ENCODE measurements at places on chromosomes 16 and 17.

- no peak for DNase-seq
These were observed 7.7 kb downstream of the MIEF2 start for GRCh38 chr17:18267927-18268711.

GRCh38 chr17:38440614-38441397 is 12.5 kb downstream of the ARHGAP23 start:
- no peak for DNase-seq

DNA sequence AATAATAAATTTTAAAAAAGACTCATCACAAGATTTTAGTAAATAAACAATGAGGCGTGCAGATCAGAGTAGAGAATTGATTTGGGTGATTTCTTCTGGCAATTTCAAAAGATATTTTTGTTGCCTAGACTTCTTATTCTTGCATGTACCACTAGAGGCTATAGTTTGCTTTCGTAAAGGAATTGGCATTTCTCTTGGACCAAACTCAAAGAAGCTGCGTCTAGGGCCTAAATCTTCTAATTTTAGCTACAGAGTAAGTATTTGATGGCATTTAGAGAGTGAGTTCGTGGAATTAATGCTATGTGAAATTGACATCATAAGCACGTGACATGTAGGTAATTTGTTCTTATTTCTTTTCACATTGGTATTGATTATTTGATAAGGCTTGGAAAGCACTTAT is 24.4 kb upstream of the ABCC11 start:
- no peak for DNase-seq

DNA sequence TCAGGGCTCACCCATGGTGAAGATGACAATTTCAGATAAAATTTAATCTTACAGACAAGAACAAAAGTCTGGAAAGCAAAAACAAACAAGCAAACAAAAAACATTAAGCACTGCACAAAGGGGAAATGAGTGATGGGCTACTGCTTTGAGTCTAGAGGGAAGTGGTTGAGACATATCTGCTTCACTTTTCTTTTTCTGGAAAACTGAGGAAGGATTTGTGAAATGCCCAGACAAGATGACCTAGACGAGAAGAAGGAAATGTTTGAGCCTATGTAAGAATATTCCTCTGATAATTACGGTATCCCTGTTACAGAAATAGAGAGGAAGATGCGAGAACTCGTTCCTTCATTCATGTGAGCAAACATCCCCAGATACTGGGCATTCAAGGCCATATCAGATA is 11.5 kb upstream of the HYDIN start:
- DNase-seq: no peak

DNA sequence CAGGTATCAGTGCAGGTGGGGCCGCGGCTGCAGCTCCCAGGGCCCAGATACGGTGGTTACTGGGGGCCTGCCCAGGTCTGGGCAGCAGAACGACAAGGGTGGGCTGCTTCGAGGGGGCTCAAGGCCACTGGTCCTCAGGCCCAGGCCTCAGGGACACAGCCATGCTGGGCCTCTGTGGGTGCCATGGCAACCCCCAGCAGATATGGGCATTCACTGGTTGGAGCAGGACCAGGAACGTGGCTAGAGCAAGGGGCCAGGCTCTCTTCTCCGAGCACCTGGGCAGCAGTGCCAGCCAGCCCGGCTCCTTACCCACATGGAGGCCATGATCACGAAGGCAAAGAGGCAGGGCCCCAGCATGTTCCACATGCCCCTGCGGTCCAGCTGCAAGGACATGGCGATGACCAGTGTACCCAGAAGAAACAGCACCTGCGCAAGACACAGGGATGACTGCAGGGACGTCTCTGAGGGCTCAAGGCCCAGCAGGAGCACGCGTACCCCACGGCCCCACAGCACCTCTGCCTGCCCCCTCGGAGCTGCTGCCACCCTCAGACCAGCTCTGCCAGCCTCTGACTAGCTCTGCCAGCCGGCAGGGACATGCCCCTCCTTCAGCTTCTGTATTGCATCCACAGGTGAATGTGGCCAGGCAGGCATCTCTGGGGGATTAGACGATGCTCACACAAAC is 2.1 kb upstream of the MRPL28 start:
- DNase-seq: no peak

- DNase-seq: no peak
These were observed 74.7 kb upstream of the CDH11 start for GRCh38 chr16:65196420-65197075.

- DNase-seq: no peak
These were observed 15.0 kb upstream of the SPACA3 start for GRCh38 chr17:32976605-32977004.

GRCh38 chr17:29393436-29393835 is 3.3 kb downstream of the TAOK1 start:
- DNase-seq: no peak

DNA sequence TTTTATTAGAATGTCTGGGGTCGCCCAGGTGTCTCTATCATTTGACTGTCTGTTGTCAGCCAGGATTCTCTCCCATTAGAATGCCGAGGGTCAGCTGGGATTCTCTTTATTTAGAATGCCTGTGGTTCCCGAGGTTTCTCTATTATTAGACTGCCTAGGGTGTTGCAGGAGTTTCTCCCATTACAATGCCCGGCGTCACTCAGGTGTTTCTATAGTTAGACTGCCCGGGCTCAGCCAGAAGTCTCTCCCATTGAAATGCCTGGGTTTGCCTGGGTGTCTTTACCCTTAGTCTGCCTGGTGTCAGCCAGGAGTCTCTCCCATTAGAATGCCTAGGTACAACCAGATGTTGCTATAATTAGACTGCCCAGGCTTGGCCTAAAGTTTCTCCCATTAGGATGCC is 2252.0 kb downstream of the TP53TG3F start:
- DNase-seq: no peak

DNA sequence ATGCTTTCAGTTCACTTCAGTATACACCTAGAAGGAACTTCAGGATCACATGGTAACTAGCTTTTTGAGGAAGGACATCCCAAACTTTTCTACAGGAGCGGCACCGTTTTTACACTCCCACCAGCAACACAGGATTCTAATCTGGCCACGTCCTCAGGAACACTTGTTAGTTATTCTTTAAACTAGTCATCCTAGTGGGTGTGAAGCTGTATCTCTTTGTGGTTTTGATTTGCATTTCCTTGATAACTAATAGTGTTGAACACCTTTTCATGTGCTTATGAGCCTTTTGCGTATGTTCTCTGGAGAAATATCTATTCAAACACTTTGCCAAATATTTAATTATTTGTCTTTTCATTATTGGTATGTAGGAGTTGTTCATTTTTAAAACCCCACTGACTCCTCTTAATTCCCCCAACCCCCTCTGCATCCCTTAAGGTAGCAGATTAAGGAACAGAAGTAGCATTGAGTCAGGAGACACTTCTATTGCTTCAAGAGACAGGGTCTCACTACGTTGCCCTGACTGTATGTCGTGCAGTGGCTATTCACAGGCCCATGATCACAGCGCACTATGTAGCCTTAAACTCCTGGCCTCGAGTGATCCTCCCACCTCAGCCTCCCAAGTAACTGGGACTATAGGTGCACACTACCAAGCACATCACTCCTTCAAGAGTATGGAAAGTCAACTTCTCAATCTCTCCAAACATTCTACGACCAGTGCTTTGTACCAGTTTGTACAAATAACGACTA is 25.4 kb downstream of the YWHAE start:
- DNase-seq: no peak

DNA sequence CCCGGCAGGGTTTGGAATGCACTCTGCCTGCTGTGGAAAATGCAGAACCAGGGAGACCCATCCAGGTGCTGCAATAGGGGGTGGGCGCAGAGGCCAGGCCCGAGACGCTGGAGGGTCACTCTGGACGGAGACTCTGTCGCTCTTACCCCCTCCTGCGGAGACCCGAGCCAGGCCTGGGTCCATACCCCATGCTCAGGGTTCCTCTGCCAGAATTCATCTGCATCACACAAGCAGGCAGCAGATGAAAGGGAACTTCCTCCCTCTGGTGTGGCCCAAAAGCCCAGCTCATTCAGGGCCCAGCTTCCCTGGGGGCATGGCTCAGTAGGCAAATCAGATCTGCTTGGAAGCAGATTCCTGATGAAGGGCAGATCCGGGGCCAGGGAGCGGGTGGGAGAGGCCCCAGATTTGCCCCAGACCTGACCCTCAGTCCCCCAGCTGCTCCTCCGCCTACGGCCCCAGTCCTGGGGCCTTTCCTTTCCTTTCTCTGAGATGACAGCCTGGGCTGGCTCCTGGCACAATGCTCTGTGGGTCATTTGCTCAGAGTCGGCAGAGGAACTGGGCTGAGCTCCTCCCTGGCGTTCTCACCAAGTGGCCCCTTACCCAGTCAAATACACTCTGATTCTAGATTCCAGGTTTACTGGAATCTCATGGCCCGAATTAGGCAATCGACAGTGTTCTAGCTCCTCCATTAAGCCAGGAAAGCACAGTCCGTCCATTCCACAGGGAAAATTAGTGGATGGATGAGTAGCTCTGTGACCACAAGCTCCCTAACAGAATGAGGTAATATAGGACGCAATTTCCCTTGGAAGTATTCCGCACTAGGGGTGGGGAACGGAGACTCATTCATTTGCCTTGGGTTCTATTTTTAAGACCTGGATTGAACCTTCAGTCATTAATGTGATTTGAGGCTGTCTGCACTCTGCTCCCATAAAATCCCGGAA is 19.1 kb upstream of the RASD1 start:
- DNase-seq: no peak

DNA sequence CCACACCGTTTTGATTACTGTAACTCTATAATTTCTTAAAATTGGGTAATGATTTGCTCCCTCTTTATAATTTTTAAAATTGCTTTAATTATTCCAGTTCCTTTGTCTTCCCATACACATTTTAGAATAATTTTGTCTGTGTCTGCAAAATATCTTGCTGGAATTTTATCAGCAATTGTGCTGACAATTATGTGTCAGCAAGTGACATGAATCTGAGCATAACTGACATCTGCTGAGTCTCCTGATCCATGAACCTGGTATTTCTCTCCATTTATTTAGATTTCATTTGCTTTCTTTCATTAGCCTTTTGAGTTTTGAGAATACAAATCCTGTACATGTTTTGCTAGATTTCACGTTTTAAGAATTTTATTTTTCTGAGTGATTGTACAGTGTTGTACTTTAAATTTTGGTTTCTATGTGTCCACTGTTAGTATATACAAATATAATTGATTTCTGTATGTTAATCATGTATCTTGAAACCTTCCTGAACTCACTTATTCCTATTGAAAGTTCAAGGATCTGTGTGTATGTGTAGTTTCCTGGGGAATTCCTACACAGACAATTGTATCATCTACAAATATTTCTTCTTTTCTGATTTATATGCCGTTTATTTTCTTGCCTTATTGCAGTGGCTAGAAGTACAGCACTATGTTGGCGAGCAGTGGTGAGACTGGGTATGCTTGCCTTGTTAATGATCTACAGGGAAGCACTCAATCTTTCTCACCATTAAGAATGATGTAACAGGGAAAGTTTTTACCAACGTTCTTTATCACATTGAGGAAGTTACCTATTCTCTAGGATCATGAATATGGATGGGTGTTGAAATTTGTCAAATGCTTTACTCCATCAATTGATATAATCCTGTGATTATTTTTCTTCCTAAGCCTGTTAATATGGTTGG is 45.2 kb downstream of the N4BP1 start:
- no peak for DNase-seq

GRCh38 chr16:64880994-64881393 is 240.9 kb downstream of the CDH11 start:
- no peak for DNase-seq

DNA sequence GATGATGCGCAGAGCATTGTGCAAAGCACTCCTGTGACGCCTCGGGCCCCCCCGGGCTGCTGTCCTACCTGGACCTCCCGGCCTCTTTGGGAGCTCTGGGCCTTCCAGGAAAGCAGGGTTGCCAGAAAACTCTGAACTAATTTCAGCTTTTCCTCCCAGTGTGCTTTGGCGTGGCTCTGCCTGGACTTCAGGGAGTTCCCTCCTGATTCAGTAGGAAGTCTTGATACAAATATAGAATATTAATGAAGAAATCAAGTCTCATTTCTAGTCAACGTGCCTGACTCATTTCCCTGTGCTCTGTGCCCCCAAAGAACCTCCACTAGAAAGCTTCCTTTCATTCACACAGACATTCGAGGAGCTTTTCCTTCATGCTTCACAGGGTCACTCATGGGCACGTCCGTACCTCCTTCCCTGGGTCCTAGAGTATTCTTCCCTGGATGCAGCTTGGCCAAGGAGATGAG is 84.0 kb upstream of the NOL11 start:
- DNase-seq: no peak

All from stimulated activated CD8-positive, alpha-beta memory T cell treated with anti-CD3 and anti-CD28 coated beads, Interleukin-12 subunit alpha, Interleukin-12 subunit beta, amount 100 ng/mL, for 4 hours (primary cell).